ENCODE measurements at places on chromosomes 2 and 18. TPM values are rescaled to one million over a fixed set of nuclear protein-coding genes. Genes with fewer than 3 reads are reported as not detected.

Gene FAM110C
- total RNA-seq: not detected

Gene IL1A
- not detected for total RNA-seq

Gene TRIM43
- not detected for total RNA-seq

Gene ERFE
- 4.2 TPM for total RNA-seq

Gene NEU2
- not detected for total RNA-seq

Gene GLI2
- total RNA-seq: 6.2 TPM

Gene IFIH1
- 4.7 TPM for total RNA-seq

Gene TMEM247
- not detected for total RNA-seq

Gene C2orf81
- total RNA-seq: 3.7 TPM

Gene RAPH1
- 6.2 TPM for total RNA-seq

Gene GAREM1
- 2.2 TPM for total RNA-seq

Gene SLC14A1
- 4.5 TPM for total RNA-seq

Gene GATA6
- 9.8 TPM for total RNA-seq

Gene GNLY
- total RNA-seq: not detected

Gene PLGLB2
- 0.89 TPM for total RNA-seq

Gene CCDC88A
- total RNA-seq: 40.7 TPM

Gene HOXD13
- total RNA-seq: not detected
